Stimulated activated CD4-positive, alpha-beta T cell treated with anti-CD3 and anti-CD28 coated beads, Interleukin-1b, Interleukin-23, amount 100 ng/mL, for 4 hours (primary cell): ENCODE measurements at places on chromosomes 3 and 15.

DNA sequence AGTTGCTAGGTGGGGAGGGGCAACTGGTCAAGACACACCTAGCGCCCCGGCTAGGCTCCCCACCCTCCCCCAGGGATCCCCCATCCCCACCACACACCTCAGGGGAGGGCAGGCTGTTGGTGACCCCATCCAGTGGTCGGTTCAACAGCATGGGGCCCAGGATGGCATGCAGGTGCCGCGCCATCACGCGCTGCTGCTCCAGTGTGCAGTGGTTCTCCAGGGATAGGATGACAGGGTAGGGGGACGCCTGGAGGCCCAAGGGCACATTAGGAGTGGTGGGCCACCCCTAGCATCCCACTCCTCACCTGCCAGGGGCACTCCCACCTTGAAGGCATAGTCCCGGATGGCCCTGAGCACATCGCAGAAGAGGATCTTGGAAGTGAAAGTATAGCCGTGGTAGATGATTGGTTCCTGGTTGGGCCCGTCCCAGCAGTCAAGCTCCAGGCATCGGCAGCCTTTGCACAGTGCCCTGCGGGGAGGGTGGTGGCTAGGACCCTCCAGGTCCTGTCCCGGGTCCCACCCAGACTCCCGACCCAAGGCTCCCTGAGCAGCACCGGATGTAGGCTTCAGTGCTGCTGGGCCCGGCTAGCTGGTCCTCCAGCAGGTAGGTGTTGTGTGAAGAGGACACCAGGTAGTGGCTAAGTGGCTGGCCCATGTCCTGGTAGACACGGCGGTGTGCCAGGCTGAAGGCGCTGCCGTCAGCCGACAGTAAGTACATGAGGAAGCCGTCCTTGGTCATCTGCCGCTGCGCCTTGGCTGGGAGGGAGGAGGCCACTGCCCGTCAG lies 19.4 kb downstream of the VILL start:
- no peak for DNase-seq

- no peak for DNase-seq
These were observed 198.3 kb downstream of the ADAMTS9 start for GRCh38 chr3:64489361-64490044.

DNA sequence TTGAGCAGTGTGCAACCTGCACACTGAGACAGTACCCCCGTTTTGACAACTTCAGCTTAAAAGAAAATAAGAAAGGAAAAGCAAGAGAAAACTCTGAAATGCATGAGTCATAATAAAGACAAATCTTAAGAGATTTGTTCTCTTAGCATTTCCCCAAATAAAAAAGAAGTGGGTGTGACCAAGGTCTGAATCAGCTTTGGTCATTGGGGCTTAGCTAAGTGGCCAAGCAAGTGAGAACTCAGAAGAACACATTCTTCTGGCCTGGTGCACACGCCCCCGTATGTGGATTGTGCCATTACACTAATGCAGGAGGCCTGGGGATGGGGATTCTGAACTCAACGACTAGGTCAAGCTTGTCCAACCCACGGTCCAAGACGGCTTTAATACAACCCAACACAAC lies 56.9 kb upstream of the PDZRN3 start:
- DNase-seq: no peak

GRCh38 chr15:100889385-100890050 lies 9.9 kb downstream of the ALDH1A3 start:
- no peak for DNase-seq

DNA sequence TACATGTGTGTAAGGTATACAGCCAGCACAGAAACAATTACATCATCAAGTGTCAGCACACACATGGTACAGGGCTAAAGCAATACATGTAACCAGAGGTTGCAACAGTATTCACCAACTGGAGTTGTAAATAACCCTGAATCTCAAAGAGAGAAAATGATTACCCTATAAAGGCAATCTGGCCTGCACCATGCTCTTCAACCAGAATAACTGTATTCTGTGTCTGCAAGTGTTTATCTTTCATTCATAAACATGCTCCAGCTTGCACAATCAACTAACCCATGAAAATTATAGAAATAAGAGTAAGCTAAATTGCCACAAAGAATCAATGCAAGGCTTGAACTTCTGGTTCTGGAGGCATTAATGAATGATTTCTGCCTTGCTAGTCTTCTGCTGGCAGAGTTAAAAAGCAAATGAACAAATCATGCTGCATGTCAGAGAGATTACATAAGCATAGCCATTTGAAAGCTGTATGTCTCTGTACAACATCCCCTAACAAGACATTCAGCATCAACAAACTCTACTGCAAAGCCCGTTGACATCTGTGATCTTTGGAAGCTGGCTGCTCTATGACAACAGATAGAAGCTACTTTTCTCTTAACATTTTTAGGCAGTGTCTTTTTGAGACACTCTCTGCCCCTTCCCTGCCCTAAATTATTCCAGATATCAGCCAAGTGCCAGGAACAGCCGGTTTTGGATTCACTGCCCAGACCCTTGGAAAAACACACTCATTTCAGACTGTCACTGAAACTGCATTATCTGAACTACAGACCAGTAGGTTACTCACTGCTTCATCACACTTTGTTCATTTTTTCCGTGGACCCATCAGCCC lies 871.0 kb downstream of the OTOL1 start:
- DNase-seq: no peak
